GM23338 (cell line): ENCODE measurements at places on chromosomes 12 and 14.

DNA sequence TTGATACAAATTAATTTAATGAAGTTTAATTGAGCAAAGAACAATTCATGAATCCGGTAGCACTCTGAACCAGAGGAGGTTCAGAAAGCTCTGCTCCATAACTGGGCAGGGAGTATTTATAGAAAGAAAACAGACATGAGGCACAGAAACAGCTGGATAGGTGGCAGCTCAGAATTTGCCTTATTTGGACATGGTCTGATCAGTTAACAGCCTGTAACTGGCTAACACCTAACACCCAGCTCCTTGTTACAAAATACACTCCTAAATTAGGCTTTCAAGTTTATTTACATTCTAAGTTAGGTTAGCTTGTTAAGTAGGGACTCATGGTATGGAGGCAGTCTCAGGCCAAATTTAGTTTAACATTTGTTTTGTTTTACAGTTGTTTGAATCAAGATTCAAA is 67.8 kb upstream of the TMCC3 start:
- H3K27ac ChIP-seq: no peak overlapping the region
- no peaks in the 10 kb centered on the region for H3K36me3 ChIP-seq
- H3K4me1 ChIP-seq: peaks cover 10% of the 10 kb centered on the region; the same call in 1 of the 2 replicates
- no peaks in the 10 kb centered on the region for H3K27me3 ChIP-seq

- H3K27me3 ChIP-seq: peaks cover 99% of the 10 kb centered on the region
- H3K4me1 ChIP-seq: peaks cover 14% of the 10 kb centered on the region; the same call in 1 of the 2 replicates
- peak; percentile 72 for DNase-seq
- H3K4me3 ChIP-seq: peak within 1 kb of the TSS; percentile 85
- no peaks in the 10 kb centered on the region for H3K36me3 ChIP-seq
Measured at GRCh38 chr14:24339284-24340151, at the start of gene RIPK3. RIPK3 (minus strand) TSS chr14:24339991; CDS start chr14:24339826, 165 bp downstream.

DNA sequence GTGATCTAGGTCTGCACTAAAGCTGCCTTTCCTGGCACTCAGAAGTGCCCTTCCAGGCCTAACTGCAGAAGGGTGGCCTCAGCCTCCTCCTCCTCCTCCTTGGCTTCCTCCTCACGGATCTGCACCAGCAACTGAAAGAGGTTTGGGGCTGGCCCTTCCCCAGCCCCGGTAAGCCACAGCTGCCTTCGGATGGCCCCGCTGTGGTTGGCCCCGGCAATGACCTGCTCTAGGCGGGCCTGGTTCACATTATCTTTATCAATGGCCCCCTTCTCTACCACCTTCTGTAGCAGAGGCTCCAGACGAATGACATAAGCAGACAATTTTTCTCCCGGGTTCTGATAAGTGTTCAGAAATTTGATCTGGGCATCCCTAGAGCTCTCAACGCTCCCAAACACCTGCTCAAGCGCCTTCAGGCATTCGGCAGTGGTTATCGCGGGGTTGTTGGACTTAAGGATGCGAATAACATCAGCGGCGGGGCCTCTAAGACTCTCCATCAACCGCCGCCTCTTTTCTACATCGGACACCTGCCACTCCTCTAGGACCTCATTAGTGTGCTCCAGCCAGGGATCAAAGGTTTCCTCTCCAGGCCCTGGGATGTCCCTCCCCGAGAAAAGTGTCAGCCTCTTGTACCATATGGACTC is 1.5 kb downstream of the PNMA1 start:
- H3K4me3 ChIP-seq: peak overlapping the region; percentile 97
- peaks cover 15% of the 10 kb centered on the region; the same call in 1 of the 2 replicates for H3K27me3 ChIP-seq
- H3K36me3 ChIP-seq: no peaks in the 10 kb centered on the region
- DNase-seq: peak; percentile 61
- H3K4me1 ChIP-seq: peaks cover 27% of the 10 kb centered on the region

- H3K36me3 ChIP-seq: no peaks in the 10 kb centered on the region
- H3K4me1 ChIP-seq: peaks cover 3% of the 10 kb centered on the region; the same call in 1 of the 2 replicates
- DNase-seq: no peak
- no peaks in the 10 kb centered on the region for H3K27me3 ChIP-seq
- no peak overlapping the region for H3K27ac ChIP-seq
Measured at GRCh38 chr12:59375633-59376032, 220.2 kb upstream of the SLC16A7 start.

DNA sequence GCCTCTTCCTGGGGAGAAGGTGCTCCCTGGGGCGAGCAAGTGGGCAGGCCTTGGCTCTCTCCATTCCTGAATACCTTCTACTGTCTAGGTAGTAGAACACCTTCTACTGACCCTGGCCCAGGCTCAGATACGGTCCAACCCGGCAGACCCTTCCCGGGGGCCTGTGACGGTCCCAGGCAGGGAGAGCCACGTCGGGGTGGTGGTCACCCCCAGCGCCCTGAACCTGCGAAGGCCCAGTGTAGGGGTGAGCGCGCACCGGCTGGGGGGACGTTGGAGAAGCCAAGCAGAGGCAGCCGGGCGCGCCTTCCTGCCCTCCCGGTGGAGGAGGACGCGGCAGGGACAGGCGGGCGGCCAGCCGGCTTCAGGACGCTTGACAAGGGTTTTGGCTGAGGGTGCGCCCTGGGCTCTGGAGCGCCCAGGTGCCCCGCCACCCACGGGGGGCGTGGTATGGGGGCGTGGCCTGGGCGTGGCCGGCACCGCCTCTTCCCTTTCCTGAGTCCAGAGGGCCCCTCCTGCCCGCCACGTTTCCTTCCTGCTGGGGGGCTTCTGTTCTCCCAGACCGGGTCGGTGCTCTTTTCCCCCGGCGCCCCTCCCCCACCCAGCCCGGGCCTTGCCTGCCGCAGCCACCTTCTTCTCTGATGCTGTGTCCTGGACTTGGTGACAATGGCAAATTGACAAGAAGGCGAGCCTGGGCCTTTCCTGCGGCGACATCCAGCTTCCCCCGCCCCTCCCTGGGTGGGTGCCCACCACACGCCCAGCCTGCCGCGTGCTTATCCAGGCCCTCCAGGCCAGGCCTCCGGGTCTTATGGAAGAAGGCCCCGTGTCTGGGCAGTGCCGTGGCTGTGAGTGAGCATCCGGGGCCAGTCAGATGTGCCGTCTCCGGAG is 24.5 kb upstream of the PPP1R13B start:
- H3K27ac ChIP-seq: no peak overlapping the region
- peak; percentile 81 for DNase-seq
- H3K4me1 ChIP-seq: no peaks in the 10 kb centered on the region

DNA sequence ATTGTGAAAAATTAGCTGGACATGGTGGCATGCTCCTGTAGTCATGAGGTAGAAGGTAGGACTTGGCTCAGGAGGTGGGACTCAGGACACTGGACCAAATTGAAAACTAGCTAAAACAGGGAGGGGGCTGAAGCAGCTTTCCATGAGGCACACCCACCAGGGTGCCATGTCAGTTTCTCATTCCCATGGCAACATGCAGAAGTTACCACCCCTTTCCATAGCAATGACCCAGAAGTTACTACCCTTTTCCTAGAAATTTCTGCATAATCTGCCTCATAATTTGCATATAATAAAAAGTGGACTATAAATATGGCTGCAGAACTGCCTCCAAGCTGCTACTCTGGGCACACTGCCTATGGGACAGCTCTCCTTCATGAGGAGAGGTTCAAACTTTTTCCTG is 38.5 kb downstream of the ERO1A start:
- H3K36me3 ChIP-seq: no peaks in the 10 kb centered on the region
- H3K4me1 ChIP-seq: no peaks in the 10 kb centered on the region
- H3K27me3 ChIP-seq: no peaks in the 10 kb centered on the region
- H3K27ac ChIP-seq: no peak overlapping the region

- peak overlapping the region; percentile 89 for H3K4me3 ChIP-seq
- H3K4me1 ChIP-seq: peaks cover 4% of the 10 kb centered on the region; the same call in 1 of the 2 replicates
- H3K27me3 ChIP-seq: no peaks in the 10 kb centered on the region
- peak overlapping the region; percentile 86 for H3K27ac ChIP-seq
- DNase-seq: peak; percentile 17
- peaks cover 9% of the 10 kb centered on the region; the same call in 1 of the 2 replicates for H3K36me3 ChIP-seq
Measured at GRCh38 chr14:45253754-45254310, 830 bp upstream of the MIS18BP1 start.
